Activated naive CD4-positive, alpha-beta T cell treated with anti-CD3 and anti-CD28 coated beads for 36 hours (primary cell): ENCODE measurements at places on chromosomes 2 and 18.

DNA sequence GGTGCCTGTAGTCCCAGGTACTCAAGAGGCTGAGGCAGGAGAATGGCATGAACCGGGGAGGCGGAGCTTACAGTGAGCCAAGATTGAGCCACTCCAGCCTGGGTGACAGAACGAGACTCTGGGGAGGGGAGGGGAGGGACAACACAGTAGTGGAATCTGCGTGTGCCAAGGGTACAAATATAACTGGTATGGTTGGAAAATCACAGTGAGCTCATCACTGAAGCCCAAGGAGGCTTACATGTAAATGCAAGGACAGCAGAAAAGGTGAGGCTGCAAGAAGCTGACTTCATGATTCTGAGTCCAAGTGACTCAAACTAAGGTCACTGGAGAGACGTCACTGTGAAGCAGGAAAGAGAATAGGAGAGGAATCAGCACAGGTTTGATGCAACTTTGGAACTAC is 9.2 kb downstream of the SEPTIN10 start:
- H3K4me1 ChIP-seq, result peaks cover 6% of the 10 kb centered on the region
- no peak overlapping the region for H3K4me3 ChIP-seq
- no peak for DNase-seq
- H3K36me3 ChIP-seq, result no peaks in the 10 kb centered on the region
- H3K27ac ChIP-seq, result no peak overlapping the region

GRCh38 chr2:215907147-215907546 is 106.2 kb downstream of the MREG start:
- no peaks in the 10 kb centered on the region for H3K4me1 ChIP-seq
- peaks cover 10% of the 10 kb centered on the region for H3K27me3 ChIP-seq
- no peak for DNase-seq
- no peaks in the 10 kb centered on the region for H3K36me3 ChIP-seq
- no peak overlapping the region for H3K27ac ChIP-seq
- H3K4me3 ChIP-seq, result no peak overlapping the region

DNA sequence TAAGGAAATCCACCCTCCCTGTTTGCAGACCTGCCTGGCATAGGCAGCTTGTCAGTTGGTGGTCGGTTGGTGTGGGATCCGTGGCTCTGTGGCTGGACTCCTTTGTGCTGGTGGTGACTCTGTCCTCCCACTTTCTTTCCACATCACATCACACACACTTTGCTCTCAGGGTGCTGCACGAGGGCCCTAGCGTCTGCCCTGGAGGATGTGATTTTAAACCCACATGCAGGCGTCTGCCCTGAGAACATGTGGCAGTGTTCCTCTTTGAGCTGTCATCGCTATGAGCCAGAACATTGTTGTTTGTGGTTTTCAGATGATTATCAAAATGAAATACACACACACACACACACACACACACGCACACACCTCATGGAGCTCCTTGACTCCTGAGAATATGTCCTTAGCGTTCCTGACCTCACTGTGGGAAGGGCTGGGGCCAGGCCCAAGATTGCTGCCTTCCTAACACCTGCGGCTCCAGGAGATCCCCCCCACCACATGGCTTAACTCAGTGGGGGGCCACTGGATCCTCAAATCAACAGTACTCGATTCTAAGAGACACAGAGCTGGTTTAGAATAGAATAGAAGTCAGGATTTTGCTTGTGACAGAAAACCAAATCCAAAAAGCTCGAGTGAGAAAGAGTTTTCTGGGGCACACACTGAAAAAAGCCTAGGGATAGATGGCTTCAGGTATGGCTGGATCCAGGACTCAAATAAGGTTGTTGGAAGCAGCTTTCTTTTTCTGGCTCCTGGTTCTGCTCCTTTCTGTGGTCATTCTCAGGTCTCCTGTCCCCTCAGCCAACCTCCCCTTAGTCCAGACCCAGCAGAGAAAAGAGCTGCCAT is 54.8 kb downstream of the RTP5 start:
- no peaks in the 10 kb centered on the region for H3K27me3 ChIP-seq
- H3K36me3 ChIP-seq, result no peaks in the 10 kb centered on the region
- no peak overlapping the region for H3K4me3 ChIP-seq
- DNase-seq, result no peak

- H3K27me3 ChIP-seq, result no peaks in the 10 kb centered on the region
- H3K36me3 ChIP-seq, result no peaks in the 10 kb centered on the region
- H3K4me3 ChIP-seq, result no peak overlapping the region
- H3K4me1 ChIP-seq, result peaks cover 3% of the 10 kb centered on the region
These were observed 66.0 kb downstream of the STEAP3 start for GRCh38 chr2:119289642-119290041.

DNA sequence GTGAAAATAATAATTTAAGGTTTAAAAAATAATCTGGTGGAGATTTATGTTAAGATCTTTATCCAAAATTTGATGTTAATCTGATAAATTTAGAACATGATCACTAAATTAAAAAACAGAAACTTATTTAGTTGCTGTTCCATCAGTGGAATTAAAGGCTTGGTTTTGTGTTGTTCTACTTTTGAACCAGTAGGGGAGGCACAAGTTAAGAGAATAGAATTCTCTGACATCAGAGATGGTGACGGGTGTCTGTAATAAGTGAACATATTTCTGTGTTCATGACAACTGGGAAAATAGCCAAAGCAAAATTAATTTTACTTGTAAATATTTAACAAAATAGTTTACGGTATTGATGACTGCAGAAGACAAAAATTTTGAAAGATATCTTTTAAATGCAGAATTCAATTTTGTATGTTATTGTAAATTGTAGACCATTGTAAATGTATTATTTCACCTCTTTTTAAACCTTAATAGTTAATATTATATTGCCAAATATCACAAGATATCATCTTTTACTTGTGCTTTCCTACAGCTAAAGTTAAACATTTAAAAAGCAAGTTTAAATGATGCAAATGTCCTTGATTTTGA is 106.0 kb downstream of the UBR3 start:
- no peak for DNase-seq
- no peak overlapping the region for H3K4me3 ChIP-seq
- no peaks in the 10 kb centered on the region for H3K27me3 ChIP-seq
- H3K36me3 ChIP-seq, result peaks cover 14% of the 10 kb centered on the region

DNA sequence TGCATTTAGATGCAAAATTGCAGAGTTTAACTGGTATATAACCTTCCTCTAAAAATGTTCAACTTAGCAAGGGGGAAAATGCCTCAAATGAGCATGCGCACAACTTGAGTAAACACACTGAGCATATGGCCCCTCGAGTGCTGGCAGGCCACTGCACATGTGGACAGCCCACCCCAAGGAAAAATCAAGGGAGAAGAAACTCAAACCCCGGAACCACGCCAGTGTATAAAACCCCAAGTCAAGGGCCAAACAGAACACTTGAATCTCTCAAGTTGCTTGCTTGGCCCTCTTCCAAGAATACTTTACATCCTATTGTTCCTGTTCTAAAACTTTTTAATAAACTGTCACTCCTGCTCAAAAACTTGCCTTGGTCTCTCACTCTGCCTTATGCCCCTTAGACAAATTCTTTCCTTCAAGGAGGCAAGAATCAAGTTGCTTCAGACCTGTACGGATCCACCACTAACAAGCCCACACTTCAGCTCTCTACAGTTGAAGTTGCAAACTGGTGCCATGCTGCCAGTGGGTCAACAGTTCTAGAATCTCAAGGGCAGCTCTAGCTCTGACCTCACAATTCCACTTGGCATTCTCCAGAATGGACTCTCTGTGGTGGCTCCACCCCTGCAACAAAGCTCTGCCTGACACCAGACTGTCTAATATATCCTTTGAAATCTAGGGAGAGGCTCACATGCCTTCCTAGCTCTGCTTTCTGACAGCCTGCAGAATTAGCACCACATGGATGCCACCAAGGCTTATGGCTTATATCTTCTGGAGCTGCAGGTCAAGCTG is 38.9 kb downstream of the HIBCH start:
- no peak for DNase-seq
- no peaks in the 10 kb centered on the region for H3K27me3 ChIP-seq
- peaks cover 2% of the 10 kb centered on the region for H3K4me1 ChIP-seq
- H3K27ac ChIP-seq, result no peak overlapping the region
- no peak overlapping the region for H3K4me3 ChIP-seq
- H3K36me3 ChIP-seq, result peaks cover 22% of the 10 kb centered on the region

DNA sequence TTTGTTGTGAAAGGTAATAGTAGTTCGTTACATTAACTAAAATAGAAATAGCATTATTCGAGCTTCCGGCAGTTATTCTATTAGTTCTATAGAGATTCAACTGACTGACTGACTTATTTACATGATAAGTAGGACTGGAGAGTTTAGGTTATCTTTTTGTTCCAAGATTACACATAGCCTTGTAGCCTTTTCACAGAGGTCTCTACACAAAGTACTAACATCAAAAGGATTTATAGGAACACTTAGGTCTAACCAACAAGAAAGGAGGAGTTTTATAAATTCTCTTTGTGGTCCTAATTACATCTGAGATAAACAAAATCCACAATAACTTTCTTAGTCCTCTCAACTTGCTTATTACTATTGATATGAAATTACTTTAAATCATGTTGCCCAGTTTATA is 62.8 kb downstream of the SOS1 start:
- H3K27me3 ChIP-seq, result no peaks in the 10 kb centered on the region
- peaks cover 2% of the 10 kb centered on the region for H3K4me1 ChIP-seq
- H3K36me3 ChIP-seq, result peaks cover 8% of the 10 kb centered on the region
- no peak for DNase-seq
- H3K27ac ChIP-seq, result no peak overlapping the region

GRCh38 chr18:77374446-77374805 is 124.8 kb downstream of the GALR1 start:
- H3K4me1 ChIP-seq, result no peaks in the 10 kb centered on the region
- DNase-seq, result no peak
- no peak overlapping the region for H3K27ac ChIP-seq
- H3K27me3 ChIP-seq, result peaks cover 7% of the 10 kb centered on the region
